Stimulated activated CD4-positive, alpha-beta T cell treated with anti-CD3 and anti-CD28 coated beads, Interleukin-1b, Interleukin-23, amount 100 ng/mL, for 1 hour (primary cell): ENCODE measurements at places on chromosomes 1 and 21.

DNA sequence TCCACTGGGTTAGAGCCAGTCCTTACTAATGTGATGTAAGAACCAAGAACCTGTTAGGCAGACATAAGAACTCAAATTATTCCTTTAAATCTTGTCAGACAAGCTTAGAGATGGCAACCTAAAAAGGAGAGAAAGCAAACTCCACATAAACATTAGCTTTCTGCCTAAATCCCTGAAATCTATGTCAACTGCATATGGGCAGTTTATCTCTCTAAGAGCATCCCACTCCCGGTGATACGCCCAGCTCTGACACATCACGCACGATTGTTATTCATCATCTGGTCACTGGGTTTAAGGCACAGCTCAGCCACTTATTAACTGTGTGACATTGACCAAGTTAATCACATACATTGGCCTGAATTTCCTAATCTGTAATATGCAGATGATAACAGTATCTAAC is 323.7 kb downstream of the HHIPL2 start:
- no peak for DNase-seq

DNA sequence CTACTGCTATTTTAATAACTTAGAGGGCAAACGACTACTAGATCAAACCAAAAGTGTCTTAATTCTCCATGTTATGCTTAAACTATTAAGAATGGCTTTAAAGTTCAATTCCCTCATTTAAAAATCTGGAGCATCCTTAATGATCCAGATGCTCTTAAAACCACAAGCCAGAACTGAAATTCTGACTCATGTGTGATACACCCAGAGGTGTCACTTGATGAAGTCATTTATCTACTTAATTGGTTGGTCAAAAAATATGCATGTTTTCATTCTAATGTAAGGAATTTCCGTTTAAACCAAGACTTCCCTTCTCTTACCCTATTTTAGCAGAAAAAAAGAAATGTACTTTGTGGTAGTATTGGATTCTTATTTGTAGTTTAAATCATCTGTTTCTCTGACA is 1261.2 kb upstream of the B3GALT2 start:
- no peak for DNase-seq

- no peak for DNase-seq
Observed at GRCh38 chr1:99218572-99218971, 45.7 kb upstream of the PLPPR4 start.

DNA sequence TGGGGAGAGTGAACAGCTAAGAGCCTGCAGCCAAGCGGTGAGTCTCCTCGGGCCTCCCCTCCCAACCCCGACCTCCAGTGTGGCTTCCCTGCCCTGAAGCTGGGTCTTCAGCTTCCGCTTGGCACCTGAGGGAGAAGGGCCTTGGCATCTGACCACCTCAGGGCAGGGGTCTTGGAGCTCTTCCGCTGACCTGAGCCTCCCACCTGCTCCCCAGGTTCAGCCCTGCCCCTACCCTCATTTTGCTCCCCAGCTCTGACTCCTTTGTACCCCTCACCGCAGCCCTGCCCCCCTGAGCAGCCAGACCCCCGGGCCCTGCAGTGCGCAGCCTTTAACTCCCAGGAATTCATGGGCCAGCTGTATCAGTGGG is 4.9 kb downstream of the ADAMTSL4 start:
- no peak for DNase-seq

DNA sequence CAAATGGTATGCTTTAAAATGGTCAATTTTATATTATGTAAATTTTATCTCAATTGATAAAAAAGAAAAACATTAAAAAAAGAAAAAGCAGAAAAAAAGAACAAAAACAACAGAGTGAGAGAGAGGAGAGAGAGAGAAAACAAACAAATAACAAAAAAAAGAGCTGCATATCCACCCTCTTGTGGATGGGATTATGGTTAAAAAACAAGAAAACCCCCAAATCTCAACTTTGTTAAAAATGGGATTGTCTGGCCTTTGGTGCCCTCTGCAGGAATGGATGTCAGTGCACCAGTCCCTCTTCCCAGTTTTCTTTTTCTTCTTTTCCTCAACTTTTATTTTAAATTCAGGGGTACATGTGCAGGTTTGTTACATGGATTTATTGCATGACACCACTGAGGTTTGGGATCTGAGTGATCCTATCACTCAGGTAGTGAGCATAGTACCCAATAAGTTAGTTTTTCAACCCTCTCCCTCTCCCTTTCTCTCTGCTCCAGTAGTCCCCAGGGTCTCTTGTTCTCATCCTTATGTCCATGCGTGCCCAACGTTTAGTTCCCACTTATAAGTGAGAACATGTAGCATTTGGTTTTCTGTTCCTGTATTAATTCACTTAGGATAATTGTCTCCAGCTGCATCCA is 28.1 kb downstream of the RNF187 start:
- DNase-seq: no peak

GRCh38 chr1:38134294-38134755 is 87.7 kb upstream of the POU3F1 start:
- no peak for DNase-seq

- no peak for DNase-seq
Observed at GRCh38 chr21:39004634-39005501, 178.4 kb downstream of the PSMG1 start.

- DNase-seq: no peak
Observed at GRCh38 chr1:198168227-198168626, 11.4 kb downstream of the NEK7 start.

DNA sequence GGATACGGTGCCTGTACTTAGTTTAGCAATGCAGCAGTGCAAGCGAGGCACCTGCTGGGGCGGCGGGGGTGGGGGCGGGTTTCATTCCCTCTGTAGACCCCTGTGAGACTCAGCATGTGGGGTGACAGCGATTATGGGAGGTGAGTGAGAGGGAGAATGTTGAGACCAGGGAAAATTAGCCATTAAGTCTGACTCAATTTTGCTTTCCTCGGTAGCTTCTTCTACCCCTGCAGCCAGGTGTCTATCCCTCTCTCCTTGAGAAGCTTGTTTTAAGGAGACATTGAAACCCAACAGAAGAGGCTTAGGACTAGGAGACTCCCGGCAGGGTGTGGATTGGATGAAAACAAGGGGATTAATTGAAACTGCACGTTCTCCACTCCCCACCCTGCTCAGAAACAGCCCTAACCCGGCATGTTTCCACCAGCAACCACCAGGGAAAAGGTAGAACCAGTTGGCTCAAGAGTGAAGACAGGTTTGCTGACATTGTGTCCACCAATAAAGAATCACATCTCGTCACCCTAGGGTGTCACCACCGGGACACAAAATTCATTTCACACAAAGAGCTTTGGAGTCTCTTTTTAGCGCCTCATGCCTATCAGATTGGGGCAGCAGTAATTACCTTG is 20.6 kb upstream of the ATF3 start:
- no peak for DNase-seq

DNA sequence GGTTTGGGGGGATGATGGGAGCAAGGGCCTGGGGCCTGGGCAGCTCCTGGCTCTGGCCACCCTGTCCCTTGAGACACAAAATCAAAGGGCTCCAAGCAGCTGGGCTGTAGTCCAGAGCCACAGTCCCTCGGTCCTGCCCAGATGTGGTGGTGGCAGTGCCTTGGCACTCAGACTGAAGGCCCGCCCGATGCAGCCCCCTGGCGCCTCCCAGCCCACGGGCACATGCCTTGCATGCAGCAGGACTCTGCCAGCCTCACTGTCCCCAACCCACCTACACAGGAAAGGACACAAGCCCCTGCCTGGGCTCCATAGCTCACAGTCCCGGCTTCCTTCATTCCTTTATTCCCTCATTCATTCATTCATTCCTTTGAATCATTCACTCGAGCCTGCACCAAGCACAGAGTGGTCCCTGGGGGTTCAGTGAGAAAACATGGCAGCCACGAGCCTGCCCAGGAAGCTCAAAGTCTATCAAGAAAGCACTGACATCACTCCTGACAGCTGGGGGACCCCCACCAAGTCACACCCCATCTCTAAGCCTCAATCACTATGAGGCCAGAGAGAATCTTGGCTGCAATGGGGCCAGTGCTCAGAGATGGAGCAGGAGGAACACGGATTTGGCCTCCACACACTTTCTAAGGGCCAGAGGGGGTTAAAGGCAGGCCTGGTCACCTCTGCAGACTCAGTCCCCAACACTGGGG is 5.8 kb downstream of the SDC3 start:
- DNase-seq: no peak

DNA sequence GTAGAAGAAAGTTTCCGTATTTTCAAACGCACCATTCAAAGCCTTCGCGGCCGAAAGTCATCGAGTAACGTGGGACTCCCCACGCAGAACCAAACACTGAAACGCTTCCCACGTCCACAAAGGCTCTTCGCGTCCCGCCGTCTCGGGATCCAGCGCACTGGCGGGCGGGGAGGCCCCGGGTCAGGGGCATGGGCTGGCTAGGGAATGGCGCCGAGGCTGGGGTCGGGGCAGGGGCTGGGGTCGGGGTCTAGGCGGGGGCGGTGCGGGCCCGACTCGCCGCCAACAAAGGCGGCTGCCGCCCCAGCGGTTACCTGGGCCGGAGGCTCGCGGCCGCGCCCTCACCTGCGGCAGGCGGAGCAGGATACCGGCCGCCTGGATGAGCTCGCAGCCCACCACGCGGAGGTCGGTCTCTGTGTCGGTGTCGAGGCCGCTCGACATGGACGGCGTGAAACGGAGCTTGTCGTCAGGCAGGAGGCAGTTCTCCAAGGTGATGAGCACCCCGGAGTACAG is 403 bp downstream of the CCNL2 start:
- DNase-seq: no peak

GRCh38 chr1:164783778-164784555 is 225.0 kb downstream of the PBX1 start:
- DNase-seq: no peak

DNA sequence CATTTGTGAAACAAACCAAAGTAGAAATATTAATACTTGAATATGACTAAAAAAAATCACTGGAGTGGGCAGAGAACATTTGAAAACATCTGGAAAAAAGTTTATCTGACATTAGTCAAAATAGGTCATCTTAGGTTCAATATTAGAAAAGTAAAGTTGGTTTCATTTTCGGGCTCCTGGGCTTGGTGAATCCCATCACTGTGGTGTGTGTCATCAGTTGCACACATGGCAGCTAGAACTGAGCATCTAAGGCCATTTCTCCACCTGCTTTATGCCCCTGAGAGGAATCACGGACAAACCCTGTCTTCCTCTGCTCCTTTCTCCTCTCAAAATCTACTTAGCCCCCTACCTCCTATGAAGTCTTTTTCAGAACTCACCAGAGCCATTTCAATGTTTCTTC is 5.4 kb downstream of the HSD11B1 start:
- DNase-seq: no peak

GRCh38 chr1:230415405-230416132 is 10.6 kb downstream of the PGBD5 start:
- no peak for DNase-seq

DNA sequence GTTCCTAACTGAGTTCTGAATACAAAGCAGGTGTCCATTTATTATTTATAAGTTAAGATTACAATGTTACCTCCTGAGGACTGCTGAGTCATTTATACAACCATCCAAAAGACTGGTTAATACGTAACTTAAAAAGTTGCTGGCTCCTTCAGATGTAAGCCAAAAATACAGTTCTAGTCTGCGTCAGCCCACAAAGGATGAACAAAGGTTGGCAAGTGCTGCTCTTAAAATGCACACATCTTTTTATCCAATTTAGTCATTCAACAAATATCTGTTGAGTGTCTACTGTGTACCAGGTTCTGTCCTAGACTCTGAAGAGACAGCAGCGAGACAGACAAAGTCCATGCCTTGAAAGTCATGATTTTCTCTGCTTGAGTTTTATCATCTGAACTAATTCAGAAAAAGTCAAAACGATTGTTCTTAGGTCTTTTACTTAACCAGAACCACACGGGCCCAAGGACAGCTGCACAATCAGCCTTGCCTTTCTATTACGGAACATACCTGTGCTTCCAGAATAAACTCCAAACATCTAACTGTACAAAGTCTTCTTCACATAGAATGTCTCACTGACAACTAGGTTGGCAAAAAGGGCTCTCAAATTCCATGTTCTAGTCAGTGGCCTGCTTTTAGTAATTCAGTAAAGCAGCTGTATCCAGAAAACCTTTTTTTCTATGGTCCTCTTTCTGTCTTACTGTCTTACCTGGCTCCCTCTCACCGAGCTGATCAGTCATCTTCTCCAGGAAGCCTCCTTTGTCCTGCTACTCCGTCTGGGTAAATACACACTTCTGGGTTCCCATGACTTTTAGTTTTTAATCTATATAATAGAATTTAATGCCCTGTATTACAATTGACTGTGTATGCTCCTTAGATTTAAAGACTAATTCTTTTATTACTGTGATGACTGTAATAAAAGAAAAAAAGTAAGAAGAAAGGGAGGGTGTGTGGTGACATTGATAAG is 15.5 kb upstream of the CNN3 start:
- no peak for DNase-seq

DNA sequence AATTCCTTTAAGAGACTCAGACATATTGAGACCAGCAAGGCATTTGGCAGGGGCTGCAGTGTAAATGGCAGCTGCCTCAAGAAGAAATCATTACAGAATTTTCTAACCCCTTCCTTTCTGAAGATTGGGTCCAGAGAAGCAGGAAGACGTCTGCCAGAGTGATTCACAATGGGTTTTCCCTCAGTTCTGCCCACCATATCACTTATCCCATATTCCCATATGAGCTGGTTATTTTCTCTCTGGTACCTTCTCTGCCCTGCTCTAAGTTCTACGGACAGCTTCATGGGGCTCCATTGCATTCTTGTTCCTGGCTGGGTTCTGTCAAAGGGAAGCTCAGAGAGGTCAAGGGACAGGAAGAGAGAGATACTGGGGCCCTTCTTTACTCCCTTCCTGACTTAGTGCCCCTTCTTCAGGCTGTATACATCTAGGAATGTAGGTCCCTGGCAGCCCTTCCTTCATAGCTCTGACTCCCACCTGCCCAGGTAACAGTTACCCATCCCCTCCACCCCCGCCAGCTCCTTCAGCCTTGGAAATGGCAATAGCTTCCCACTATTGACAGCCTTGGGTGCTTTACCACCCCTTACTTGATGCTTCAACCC is 420.6 kb upstream of the DAB1 start:
- DNase-seq: no peak

DNA sequence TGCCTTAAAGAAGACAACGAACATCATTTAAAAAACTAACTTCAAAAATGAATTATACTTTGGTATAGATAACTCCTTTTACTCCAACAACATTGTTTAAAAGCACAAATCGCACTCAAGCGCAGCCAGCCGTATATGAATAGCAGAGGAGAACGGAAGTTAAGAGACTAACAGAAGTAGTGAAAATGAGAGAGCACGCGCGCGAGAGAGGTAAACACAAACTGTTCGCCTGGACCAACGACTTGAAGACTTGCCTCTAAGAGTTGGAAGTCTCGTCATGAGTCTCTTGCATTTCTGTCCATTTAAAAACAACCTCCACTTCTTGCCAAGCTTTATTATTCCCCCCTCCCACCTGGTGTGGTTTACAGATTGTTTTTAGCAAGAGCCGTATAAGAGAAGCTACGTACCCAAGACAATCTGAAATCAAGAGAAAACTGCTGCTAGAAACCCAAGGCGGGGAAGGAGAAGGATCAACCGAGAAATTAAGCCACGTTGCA is 479 bp downstream of the SELENOF start:
- no peak for DNase-seq
